ENCODE measurements at places on chromosomes 6 and 20.

- DNase-seq = no peak
Measured at GRCh38 chr6:48615041-48615440, 504.0 kb upstream of the PTCHD4 start.

DNA sequence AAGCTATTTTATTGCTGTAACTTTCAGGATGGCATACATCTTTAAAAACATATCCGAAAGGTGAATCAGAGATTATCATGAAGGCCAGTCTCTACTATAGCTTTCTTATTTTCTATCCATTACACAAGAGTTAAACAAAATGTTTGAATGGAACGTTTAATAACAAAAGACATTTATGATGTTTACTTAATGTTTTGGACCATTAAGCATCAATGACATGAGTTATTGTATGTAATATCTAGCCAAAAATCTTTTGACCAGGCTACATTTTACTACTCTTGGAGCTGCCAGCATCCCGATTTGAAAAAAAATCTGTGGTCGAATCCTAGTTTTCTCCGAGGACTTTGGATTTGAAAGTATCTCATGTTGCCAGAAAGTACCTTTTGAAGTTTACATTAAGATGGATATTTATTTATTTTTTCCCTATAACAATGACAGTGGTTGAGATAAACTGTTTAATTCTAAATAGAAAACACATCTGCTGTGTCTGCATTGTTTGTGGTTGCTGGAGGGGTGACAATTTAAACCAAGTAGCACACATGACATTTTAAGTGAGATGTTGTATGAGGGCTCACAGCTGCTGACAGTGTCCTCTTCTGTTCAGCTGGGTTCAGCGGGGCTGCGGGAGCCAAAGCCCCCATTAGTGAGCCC lies 293.7 kb upstream of the TCF21 start:
- DNase-seq = no peak

- no peak for DNase-seq
Measured at GRCh38 chr6:17719323-17720041, 12.8 kb upstream of the NUP153 start.

- DNase-seq = no peak
Measured at GRCh38 chr6:72636215-72636614, 14.4 kb downstream of the KCNQ5 start.
